ENCODE measurements at places on chromosomes 1 and 21.

DNA sequence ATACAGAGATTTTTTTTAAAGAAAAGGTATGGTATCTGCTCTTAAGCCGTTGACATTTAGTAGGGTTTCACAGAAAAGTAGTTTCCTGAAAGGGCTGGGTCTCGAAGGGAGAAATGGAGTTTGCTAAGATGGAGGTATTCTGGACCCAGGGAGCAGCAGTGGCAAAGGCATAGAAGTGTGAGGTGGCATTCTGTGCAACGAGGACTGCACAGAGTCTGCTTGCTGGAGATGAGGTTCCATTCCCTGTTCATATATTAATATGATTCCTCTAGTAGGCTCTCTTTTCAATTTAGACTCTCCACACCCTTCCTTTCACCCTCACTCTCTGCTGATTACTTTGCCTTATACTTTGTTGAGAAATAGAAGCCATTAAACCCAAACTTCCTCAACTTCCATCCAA lies 38.5 kb upstream of the PODN start:
- DNase-seq = no peak

- no peak for DNase-seq
These were observed 14.0 kb downstream of the PADI1 start for GRCh38 chr1:17218939-17219338.

- DNase-seq = no peak
These were observed 21.2 kb downstream of the CTNNBIP1 start for GRCh38 chr1:9888886-9889285.

- DNase-seq = peak; percentile 95
These were observed 123.5 kb downstream of the PTPN14 start for GRCh38 chr1:214427871-214428277.

All from lung microvascular endothelial cell (primary cell).